ENCODE measurements at places on chromosomes 1 and 21.
A peak's percentile ranks its signal among the peaks of the same experiment; 100 is the strongest.

- peak; percentile 55 for DNase-seq
Measured at GRCh38 chr1:94096797-94097549, 24.0 kb downstream of the ABCA4 start.

DNA sequence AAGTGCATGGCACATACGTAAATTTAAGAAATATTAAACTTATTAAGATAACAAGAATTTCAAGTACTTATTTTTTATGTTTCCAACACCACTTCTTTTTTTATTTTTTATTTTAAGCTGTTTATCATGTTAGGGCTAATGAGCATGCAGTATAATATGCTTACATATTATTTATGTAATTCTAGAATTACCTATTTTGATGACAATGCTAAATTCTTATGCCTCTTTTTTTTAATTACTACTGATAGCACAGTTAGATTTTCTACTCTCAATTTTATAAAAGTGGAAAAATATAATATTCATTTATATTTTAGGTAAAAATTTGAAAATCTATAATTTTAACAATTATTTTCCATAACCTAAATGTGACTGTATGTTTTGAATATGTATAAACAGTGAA lies 713.0 kb downstream of the MRPL39 start:
- no peak for DNase-seq

DNA sequence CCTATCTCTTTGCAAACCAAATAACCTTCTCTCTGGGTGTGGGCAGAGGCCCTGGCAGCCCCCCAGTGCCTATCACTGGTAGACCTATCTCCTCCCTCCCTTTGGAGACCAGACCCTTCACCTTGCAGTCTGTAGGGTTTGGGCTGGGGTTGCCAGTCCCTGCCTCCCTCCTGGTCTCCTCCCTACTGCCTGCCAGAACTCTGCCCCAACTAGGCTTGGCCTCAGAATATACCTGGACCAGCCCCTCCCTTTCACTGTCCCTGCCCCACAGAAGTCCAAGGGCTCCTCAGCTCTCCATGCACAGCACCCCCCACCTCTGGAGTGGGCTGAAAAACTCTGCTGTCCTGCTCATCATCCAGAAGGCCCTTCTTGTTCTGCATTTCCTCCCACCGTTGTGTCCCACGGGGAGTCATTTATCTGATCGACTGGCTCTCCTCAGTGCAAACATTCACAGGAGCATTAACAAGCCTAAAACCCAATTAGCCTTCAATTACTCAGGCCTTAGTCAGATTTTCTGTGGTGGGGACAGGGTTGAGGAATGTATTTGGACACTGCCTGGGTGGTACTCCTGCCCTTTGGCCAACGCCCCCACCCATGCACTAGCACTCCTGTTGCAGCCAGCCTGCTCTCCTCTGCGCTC lies 27.7 kb upstream of the DMBX1 start:
- DNase-seq = no peak

DNA sequence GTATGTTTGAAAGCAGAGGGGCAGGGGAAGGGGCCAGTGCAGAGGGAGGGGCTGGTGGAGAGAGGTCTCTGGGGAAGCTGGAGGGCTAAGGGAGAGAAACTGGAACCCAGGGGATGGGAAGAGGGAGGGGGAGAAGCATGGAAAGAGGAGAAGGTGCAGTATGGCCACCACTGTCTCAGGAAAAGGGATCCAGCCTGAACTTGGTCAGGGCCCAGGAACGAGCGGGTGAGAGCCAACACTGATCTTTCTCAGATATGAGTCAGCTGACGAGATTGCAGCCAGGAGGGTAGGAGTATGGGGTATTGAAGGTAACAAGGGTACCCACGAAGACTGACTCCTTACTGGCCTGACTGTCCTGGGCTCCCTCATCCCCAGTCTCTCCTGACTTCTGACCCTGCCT lies 18.0 kb downstream of the TIE1 start:
- no peak for DNase-seq
